Activated CD4-positive, alpha-beta T cell treated with anti-CD3 and anti-CD28 coated beads for 24 hours (primary cell): ENCODE measurements at places on chromosomes 12 and 14.

DNA sequence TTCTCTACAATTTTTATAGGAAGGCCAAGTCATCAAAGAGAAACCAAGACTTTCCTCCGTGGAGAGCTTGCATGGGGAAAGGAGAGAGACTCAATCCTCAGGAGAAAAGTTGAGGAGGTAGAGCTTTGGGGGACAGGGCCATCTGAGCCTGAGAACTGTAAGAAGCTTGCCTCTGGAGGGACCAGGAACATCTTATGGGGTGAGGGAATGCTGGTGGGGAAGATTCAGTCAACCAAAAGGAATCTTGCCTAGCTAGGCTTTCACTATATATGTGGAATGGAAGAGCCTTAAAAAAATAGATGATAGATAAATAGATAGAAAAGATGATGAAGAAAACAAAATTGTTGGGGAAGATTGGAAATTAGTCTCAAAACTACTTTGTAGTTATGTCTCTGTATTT, 63.5 kb downstream of the DYRK2 start:
- DNase-seq = no peak

DNA sequence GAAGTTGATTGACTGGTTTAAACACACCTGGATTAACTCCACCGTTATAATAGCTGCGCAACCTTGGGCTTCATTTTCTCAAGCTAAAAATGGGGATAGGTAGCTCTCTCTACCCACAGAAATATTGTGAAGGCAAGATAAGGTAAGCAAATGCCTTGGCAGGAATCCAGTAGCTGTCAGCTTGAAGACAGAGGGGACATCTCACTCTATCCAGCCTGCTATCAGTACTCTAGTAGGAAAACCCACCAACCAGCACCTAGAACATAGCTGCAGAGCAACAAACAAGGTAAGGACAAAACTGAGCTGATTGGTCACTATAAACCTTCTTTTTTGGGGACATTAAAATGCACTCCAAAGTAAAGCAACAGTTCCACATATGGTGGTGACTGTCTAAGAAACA, 7.7 kb downstream of the CSRP2 start:
- DNase-seq = no peak

DNA sequence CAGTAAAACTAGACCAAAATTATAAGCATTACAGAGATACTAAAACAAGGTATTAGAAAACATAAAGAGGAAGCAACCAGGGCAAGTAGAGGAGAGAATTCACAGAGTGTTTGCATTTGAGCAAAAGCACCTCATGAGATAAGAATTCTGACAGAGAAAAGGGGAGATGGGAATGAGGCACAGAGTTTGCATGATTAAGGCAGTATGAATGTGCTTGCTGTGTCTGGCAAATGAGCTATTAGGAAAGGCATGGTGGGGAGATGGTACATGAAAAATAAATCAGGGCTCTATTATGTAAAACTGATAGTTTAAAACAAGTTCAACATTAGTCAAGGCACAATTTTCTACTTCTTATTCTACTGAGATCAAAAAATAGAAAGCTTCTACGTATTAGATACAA, 23.1 kb downstream of the GARIN6 start:
- DNase-seq = no peak

- no peak for DNase-seq
Observed at GRCh38 chr14:29217813-29218450, 451.3 kb downstream of the FOXG1 start.

GRCh38 chr12:57718641-57719528, 19.7 kb downstream of the AGAP2 start:
- DNase-seq = no peak

DNA sequence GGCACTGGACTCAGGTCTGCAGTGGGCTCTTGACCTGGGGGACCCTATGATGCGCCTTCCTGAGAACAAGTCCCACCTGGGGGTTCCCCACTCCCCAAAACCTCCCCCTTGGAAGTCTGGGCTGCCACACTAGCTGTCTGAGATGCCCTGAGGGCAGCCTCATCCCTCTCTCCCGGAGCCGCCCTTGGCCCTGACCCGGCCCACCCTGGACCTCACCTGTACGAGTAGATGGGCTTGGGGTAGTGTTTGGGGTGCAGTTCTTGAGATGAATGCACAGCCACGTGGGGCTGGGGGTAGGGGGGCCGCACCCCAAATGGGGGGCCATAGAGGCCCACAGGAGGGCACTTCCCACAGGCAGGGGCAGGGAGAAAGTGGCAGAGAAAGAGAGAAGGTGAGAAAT, 21.9 kb downstream of the FOXN4 start:
- DNase-seq = no peak

- DNase-seq = no peak
Observed at GRCh38 chr12:41683023-41683422, 461.7 kb downstream of the GXYLT1 start.

DNA sequence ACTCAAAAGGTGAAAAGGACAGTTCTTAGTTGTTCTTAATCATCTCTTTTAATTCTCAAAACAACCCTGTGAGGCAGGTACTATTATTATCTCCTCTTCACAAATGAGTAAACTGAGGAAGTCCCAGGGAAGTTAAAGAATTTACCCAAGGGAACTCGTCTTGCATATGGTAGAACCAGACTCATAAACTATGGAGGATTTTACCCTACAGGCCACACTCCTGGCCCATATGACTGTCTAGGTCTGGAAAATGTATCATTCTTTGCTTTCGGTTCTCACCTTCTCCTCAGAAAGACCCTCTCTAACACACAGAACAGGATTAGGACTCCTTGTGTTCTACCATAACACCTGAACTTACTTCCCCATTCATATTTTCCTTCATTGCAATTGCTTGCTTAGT, 18.9 kb downstream of the SOX5 start:
- no peak for DNase-seq

- no peak for DNase-seq
Observed at GRCh38 chr12:130482448-130482847, 144.8 kb downstream of the PIWIL1 start.

- DNase-seq = no peak
Observed at GRCh38 chr12:115867854-115868253, 409.6 kb downstream of the MED13L start.

DNA sequence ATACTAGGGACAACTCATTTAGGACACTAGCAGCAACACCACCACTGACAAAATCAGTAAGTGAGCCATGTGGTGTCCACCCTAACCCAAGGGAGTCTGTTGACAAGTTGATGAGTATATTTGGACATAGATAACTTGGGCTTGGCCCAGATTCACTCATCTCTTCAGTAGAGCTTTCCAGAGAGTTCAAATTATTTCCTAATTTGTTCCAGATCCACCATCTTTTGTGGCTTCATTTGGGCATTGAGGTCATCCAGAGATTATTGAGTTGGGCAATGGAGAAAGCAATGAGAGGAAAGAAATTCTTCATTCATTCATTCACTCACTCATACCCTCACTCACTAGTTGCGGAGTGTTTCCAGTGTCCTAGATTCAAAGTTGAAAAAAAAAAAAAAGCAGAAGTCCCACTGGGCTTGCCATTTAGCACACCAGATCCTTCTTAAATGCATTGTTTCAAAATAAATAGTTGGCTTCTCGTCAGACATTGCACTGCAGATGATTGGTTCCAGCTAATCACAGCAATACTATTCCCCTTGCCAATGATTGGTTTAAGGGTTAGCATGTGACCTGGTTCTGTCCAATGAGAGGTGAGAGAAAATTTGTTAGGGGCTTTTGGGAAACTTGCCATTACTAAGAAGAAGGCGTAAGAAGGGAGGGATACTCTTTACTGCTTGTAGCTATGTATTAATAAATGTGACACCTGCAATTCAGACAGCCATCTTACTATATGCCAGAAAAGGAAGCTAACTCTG, 31.8 kb upstream of the WSCD2 start:
- DNase-seq = no peak

DNA sequence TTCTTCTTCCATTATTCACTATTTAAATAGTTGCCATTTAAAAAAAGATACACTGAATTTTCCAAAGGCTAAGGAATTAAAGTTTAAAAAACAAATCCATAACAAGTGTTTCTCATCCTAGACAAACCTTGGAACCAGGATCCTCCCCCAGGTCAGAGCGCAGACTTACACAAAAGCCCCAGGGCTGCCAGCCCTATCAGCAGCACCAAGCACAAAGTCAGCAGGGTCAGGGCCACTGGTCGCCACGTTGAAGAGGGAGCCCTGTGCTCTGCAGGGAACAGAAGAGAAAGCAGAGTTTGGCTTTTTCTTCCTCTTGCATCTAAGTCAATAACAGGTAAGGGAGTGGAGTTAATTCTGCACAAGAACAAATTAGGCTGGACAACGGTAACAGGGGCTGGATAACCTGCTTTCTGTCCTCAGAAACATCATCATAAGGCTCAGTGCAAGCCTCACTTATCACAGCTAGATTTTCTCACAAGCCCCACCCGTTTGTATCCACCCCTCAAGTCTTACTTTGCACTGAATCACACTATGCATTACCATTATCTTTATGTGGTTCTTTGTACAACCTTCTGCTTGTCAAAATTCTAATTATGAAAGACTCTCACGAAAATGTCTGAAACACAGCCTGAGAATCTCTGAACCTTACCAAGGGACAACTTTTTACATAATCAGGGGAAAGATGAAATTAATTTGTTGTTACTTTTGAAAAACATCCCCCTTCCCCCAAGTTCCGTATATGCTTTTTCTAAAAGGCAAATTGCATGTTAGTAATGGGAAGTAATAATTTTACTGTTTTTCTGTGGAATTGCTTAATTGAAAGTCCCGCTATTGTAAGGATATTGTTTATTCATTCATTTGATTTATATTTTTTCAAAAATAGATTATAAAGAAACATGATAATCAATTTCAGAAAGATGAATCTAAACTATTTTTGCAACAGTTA, 9.6 kb downstream of the CLEC1A start:
- DNase-seq = no peak

GRCh38 chr12:132437943-132438700, 51.8 kb upstream of the FBRSL1 start:
- no peak for DNase-seq

DNA sequence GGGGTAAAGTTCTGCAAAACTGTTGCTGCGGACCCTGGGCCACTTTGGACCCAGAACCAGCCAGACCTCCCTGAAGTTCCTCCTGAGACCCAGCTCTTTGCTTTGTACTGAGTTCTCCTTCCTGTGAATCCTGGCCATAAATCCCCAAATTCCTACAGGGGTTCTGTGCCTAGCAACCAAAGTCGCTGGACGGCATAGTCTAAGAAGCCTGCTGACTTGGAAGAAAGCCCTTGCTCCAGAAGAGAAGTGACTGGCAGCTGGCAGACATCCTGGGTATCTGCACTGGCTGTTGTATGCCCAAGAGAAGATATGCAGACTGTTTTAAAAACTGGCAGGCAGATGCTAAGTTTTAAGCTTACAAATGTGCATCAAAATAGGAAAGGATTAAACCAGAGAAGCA, 99.9 kb upstream of the SLC24A4 start:
- DNase-seq = no peak

DNA sequence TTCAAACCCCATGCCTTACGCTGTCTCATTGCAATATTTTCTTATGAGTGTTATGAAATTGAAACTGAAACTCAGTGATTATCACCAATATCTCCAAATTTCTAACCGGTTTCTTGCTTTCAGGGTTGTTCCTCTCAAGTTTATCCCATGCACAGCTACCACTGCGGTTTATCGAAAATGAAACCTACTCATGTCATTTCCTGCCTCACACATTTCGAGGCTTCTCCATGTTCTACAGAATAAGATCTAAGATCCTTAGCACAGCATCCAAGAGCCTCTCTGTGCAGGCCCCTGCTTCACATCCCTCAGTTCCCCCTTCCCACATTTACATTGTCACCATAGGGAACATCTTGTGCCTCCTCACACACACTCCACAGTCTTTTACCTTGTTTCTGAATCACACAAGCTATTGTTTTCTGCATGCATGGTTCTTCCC, 45.5 kb upstream of the FAR2 start:
- DNase-seq = no peak

GRCh38 chr14:64417055-64417770, 29.1 kb downstream of the MTHFD1 start:
- no peak for DNase-seq

GRCh38 chr12:94149119-94149780, 873 bp downstream of the PLXNC1 start:
- no peak for DNase-seq

GRCh38 chr14:103868242-103868897, 21.0 kb upstream of the PPP1R13B start:
- no peak for DNase-seq

DNA sequence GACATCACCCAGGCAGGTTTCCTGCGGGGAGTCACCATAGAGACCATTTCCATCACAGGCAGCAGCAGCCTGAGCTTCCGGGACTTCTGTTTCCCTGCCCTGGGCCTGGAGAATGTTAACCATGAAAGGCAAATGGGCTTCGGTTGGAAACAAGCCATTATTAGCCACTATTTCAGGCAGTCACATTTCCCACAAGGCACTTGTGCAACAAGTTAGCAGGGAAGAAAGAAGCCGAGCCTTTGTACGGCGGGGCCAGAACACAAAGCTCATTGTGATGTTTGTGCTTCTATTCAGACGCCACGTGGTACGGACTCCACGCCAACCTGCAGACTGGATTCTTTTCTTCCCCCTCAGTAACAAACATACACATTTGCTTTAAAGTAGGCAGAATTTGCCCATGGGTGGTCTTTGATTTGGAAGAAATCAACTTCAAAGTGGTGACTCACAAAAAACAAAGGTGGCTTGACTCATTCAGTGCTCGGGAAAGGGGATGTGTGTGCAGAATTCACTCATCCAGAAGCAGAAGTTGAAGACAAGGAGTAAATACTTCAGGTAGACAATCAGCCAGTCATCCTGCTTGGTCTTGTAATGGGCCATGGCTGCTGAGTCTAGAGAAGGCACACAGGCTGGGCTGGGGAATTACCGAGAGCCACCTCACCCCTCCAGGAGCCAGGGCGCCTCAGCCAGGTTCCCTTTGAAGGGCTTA, 154.2 kb upstream of the PRMT8 start:
- no peak for DNase-seq

DNA sequence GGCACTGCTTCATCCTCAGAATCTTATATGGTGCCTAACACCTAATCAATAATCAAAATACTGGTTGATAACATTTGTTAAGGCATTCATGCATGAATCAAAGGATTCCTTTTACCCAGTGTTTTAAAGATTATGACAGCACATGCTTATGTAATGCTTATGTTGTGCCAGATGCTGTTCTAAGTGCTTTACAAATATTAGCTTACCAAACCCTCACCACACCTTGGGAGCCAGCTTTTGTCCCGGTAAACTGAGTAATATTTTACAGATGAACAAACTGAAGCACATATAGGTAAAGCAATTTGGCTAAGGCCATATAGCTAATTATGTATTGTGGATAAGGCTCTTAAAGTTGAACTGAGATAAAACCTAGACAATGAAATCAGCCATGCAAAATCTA, 209.2 kb downstream of the ALX1 start:
- no peak for DNase-seq

GRCh38 chr12:127489061-127489460, 777.9 kb upstream of the TMEM132C start:
- DNase-seq = no peak
